ENCODE measurements at places on chromosomes 7 and 10.
A peak's percentile ranks its signal among the peaks of the same experiment; 100 is the strongest.

DNA sequence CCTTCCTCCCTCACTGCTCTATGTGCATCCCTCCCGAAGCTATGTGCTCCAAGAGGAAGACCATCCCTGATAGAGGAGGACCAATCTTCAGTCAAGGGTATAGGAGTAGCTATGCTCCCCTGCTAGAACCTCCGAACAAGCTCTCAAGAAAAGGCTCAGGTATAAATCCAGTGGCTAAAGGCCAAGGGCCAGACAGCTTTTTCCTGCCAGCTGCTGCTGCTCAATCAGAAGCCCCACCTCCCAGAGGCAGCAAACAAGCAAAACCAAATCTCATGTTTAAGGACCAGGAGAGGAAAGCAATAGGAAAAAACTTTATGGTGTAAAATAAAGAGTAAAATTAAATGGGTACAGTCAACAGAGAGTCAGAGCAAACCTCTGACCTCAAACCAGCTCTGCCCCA, 187.2 kb downstream of the FGFR2 start:
- no peak for DNase-seq

GRCh38 chr7:20432071-20432470, 101.4 kb downstream of the ITGB8 start:
- DNase-seq = no peak

DNA sequence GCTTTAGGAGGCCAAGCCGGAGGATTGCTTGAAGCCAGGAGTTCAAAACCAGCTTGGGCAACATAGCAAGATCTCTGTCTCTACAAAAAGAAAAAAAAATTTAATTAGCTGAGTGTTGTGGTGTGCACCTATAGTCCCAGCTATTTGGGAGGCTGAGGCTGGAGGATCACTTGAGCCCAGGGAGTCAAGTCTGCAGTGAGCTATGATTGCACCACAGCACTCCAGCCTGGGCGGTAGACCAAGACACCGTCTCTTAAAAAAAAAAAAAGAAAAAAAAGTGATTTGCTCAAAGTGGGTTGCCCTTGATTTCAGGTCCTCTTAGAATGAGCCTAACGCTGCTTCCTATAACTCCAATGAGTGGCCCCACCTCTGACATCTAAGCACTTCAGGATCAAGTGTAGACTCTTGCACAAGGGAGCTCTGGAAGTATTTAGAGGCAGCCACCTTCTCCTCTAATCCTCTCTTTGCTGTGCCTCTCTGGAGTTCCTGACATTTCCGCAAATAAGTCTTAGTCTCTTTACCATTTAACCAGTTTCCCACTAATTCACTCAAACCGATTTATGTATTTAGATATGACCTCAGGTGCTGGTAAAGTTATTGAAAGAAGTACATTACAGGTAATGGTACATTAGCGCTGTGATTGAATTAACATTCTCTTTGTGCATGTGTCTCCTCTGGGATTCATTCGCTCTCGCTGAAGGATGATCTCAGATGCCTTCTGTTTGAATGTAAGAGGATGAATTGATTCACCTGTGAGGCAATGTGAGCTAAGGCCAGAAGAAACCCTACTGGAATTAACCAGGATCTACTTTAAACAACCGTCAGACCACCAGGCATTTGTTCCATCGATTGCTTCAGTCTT, 60.8 kb upstream of the CELF2 start:
- no peak for DNase-seq

DNA sequence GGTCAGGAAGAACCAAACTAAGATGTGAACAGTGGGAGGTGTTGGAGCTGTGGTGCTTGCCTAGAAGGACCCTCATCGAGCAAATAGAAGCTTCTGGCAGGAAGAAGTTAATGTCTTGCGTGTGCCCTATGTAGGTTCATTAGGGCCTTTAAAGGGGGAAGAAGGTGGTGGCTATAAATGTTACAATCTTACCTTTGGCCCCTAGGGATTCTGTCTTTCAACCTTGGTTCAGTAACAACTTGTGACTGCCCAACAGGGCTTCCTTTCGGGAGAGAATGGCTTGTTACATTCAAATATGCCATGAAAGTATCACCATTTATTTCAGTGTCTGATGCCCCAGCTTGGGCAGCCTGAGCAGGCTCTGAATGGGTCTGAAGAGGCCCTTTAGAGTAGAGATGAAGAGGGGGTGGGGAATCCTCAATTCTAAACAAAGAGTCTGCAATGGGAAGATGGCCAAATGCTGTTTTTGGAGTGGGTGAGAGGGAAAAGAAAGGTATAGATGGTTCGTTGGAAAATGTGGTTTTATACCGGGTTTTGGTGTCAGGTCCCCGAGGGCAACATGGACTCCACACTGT, 108.0 kb downstream of the TCF7L2 start:
- DNase-seq = no peak

DNA sequence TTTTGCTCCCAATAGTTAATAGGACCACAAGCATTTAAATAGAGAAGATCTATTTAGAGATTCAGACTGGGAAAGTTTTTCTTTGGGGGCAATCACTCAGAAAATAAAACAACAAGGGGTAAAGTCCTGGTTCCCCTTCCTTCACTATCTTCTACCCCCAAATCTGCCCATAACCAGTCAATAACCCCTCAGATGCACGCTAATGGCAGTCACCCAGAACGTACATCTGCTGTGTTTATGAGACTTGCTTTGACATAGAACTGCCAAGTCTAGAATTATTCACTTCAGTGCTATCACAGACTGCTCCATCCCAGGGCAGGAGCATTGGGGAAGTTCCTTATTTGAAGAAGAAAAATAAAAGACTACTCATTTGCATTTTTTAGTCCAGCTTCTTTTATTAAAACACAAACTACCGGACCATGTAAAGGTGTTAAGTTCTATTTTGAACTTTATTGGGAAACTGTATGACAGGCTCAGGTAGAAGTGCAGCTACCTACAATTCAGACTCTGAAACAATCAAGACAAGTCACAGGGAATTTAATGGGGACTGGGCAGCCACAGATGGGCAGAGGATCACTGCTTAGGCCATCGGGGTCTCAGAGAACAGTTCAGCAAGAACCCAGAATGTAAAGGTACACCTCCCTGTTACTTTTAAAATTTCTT, 38.4 kb downstream of the ANK3 start:
- DNase-seq = peak; percentile 64

GRCh38 chr10:72470666-72471065, 115.9 kb upstream of the DNAJB12 start:
- DNase-seq = no peak
